Bronchial epithelial cell (primary cell): ENCODE measurements at places on chromosomes 11 and 22. TPM values are rescaled to one million over a fixed set of nuclear protein-coding genes. Genes with fewer than 3 reads are reported as not detected.

The DNAJB7 gene
- total RNA-seq = not detected in 2 replicates

The ZNF214 gene
- 2.6 and 3.2 TPM in 2 replicates for total RNA-seq

The SMC1B gene
- total RNA-seq = not detected in 2 replicates

The BIRC3 gene
- total RNA-seq = 1.3 and 1.4 TPM in 2 replicates

The NCAM1 gene
- total RNA-seq = under 0.01 TPM in 1 of 2 replicates, not detected in the other

The UNC93B1 gene
- total RNA-seq = 26.4 and 56.3 TPM in 2 replicates

The LGALS1 gene
- total RNA-seq = 1,816 and 1,987 TPM in 2 replicates

The CNTF gene
- 2.0 and 2.4 TPM in 2 replicates for total RNA-seq

The YAP1 gene
- total RNA-seq = 151 and 152 TPM in 2 replicates

The TMEM86A gene
- total RNA-seq = 0.53 and 0.90 TPM in 2 replicates

The PGR gene
- not detected in 2 replicates for total RNA-seq

The GRAP2 gene
- not detected in 2 replicates for total RNA-seq

GRCh38 chr11:68683536-68684384, 584 bp upstream of the GAL start:
- no peak for DNase-seq

GRCh38 chr11:28461846-28462245, 353.7 kb downstream of the METTL15 start:
- DNase-seq = peak; percentile 49

DNA sequence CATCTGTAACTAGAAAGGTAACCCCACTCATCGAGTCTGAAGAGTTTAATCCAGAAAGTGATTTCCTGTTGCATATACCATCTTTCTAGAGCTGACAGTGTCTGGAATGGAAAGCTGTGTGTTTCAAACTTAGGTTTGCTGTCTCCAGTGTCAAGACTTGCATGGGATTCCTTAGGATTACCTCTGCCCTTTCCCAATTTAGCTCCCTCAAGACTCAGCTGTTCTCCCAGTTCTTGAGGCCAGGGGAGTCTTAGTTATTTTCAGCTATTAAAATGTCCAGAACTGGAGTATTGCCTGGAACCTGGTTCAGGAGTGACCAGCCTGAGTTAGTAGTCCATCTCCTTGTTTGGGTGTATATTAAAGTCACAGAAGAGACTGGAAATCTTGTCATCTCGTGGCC, 25.0 kb upstream of the LDHA start:
- DNase-seq = no peak

- DNase-seq = no peak
These were observed 94.8 kb upstream of the SESN3 start for GRCh38 chr11:95325777-95326258.

- no peak for DNase-seq
These were observed 37.6 kb downstream of the RIBC2 start for GRCh38 chr22:45450921-45451651.

DNA sequence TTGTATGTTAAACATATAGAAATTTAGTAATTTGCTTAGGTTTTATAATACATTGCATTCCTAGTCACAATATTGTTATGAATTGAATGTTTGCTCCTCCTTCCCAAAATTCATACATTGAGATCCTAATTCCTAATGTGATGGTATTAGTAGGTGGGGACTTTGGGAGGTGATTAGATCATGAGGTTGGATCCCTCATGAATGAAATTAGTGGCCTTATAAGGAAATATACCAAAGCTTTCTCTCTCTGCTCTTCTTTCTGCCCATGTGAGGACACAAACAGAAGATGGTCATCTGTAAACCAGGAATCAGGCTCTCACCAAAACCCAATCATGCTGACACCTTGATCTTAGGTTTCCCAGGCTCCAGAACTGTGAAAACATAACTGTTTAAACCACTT, 41.3 kb upstream of the POU2AF2 start:
- no peak for DNase-seq

DNA sequence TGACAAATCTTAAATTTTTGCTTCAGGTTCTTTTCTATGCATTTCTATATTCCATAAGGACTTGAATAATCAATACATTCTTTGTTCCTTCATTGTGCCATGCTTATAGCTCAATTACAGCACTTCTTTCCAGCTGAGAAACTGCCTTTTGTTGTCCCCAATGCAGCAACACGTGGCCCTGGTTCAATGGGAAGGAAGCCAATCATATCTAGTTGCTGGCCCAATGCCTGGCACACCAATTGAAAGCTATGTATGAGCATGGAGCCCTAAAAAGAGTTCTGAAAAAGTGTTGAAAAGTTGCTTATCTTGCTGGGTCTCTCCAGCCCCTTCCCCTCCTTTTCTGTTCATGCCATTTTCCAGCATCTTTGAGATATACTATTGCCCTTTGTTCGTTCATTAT, 448.0 kb upstream of the FAT3 start:
- no peak for DNase-seq

DNA sequence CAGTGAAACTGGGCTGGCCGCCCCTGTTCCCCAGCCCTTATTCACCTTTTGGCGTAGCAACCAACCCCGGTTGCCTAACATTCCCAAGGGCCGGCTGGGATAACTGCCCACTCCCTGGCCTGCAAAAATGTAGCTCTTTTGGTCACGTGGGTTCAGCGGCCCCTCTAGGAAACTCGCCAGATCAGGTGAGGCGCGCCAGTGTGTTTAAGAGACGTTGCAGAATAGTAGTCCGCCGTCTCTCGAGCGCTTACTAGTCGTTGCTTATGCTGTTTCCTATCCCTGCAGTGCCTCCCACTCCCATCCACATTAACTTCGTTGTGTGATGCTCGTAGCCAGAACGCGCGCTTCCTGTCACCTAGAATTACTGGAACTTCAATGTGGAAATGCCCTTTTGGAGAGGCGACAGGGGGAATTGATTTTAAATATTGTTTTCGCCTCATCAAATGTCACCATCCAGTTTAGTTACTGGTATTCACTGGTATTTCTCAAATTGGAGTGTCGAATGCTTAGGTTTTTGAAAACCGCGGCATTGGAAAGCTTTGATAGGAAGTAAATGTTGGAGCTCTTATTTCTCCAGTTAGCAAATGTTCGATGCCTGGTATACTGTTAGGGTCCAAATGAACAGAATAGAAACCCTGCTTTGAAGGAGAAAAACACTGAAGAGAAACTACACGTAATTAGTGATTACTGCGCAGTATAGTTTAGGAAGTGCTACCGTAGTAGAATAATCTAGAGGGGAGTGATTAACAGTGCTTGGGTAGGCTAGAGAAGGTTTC, 823 bp downstream of the CEP57 start:
- peak; percentile 70 for DNase-seq

- DNase-seq = no peak
These were observed 94.6 kb downstream of the CCDC83 start for GRCh38 chr11:85949798-85950197.

- DNase-seq = peak; percentile 29
These were observed 715.8 kb upstream of the LRRC4C start for GRCh38 chr11:42175203-42175602.

- no peak for DNase-seq
These were observed 9.6 kb upstream of the SLC35C1 start for GRCh38 chr11:45795379-45795778.

- DNase-seq = peak; percentile 44
These were observed 907 bp downstream of the SERPINH1 start for GRCh38 chr11:75562836-75563484.

DNA sequence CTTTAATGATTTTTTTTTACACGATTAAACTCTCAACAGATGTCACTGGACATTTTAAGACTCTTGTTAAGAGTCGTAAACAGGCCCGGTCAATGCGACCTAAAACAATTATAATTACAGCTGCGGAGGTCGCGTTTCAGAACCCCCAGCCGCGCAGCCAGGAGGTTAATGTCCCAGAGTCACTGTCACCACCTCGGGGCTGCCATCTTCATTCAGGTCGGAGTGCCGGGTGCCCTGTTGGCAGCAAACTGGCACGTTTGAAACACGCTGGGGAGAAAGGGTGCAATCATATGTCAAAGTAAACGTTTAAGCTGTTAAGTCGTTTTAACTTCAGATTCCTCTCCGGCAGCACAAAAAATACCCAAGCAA, 711 bp upstream of the PHF21B start:
- DNase-seq = no peak

GRCh38 chr11:106794058-106794457, 224.2 kb downstream of the GUCY1A2 start:
- DNase-seq = no peak

GRCh38 chr11:118889797-118890196, 6.1 kb downstream of the CXCR5 start:
- DNase-seq = no peak

DNA sequence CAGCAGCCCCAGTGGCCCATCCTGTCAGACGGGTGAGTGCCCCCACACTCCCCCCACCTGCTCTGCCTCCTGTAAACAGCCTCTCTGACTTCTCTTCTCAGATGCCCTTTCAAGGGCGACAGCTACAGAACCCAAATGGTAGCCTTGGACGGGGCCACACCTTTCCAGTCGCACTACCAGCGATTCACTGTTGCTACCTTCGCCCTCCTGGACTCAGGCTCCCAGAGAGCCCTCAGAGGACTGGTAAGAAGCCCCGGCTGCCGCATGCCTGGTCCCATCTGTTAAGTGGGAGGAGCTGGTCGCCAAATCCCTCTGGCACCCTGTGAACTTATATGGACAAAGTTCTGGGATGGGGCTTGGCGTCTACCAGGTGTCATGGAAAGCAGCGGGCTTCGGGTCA, 6.2 kb downstream of the ZP1 start:
- no peak for DNase-seq

- DNase-seq = no peak
These were observed 1018.3 kb downstream of the DLG2 start for GRCh38 chr11:84608837-84609196.

GRCh38 chr11:117144477-117145392, 648 bp downstream of the PAFAH1B2 start:
- DNase-seq = peak; percentile 74

DNA sequence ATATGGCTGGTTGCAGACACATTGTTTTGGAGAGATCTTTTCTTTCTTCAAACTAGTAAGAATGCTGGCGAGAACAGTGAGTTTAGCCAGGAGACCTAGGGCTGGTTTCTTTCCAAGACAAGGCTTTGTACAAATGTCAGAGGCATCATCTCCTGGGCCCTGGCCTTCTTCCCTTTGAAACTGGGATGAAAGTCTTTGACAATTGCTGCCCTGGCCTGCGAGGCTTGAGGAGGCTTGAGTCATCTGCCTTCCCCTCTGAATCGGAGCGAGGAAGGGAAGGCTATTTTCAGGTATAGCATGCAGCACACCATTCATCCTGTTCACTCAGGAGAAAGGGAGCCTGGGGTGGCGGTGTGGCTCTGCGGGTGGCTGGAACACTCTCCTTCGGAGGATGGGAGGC, 21.5 kb upstream of the PARVG start:
- no peak for DNase-seq

- DNase-seq = no peak
These were observed 13.4 kb upstream of the KCNJ11 start for GRCh38 chr11:17401841-17402240.

GRCh38 chr11:127055236-127055635, 54.7 kb upstream of the KIRREL3 start:
- no peak for DNase-seq

GRCh38 chr11:131468565-131468964, 98.2 kb downstream of the NTM start:
- no peak for DNase-seq

DNA sequence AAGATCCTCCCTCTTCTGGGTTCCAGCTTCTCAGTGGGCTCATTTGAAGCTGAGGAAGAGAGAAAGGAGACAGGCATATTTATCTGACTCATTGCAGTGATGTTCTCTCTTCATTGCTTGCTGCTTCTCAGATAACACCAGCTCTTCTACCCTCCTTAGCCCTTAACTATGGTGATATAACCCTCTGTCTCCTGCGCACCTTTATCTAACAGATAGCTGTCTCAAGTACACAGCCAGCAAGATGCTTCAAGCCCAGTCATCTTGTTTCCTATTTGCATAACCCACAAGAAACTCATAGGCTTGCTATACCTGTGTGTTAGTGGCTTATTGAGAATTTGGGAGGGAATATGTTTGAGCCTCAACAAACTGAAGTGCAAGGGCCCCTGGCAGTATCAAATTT, 12.6 kb downstream of the PRSS23 start:
- DNase-seq = no peak

GRCh38 chr11:12669930-12670329, 4.3 kb upstream of the TEAD1 start:
- DNase-seq = peak; percentile 80

DNA sequence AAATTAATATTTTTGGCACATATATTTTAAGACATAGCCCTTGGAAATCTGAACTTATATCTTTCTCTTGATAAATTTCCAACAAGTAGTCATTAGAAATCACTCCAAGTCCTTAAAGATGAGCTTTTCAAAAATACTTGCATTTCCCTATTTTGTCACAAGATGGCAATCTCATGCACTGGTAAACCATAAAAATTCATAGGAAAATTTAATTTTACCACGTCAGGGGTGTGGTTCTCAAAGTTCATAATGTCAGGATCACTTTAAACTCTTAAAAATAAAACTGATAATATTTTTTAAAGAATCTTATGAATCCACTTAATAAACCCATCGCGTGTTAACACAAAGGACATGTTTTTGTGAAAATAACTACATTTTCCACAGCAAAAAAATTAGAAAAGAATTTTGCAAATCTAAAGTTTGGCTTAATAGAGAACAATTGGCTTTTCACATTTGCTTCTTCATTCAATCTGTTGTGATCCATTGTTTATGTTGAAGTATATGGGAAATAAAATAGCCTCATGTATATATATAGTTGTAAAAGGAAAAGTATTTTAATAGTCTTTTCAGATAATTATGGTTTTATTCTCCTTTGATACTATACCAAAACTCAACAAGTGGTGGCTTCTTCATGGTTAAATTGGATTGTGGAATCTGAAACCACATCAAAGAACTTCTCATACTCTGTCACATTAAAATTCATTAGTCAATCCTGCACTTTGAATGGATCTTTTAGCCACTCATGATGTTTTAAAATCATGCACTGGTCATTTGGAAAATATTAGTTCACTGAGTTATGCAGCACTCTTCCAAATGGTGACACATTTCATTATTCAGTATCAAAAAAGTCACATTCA, 169.1 kb downstream of the CADM1 start:
- peak; percentile 53 for DNase-seq

DNA sequence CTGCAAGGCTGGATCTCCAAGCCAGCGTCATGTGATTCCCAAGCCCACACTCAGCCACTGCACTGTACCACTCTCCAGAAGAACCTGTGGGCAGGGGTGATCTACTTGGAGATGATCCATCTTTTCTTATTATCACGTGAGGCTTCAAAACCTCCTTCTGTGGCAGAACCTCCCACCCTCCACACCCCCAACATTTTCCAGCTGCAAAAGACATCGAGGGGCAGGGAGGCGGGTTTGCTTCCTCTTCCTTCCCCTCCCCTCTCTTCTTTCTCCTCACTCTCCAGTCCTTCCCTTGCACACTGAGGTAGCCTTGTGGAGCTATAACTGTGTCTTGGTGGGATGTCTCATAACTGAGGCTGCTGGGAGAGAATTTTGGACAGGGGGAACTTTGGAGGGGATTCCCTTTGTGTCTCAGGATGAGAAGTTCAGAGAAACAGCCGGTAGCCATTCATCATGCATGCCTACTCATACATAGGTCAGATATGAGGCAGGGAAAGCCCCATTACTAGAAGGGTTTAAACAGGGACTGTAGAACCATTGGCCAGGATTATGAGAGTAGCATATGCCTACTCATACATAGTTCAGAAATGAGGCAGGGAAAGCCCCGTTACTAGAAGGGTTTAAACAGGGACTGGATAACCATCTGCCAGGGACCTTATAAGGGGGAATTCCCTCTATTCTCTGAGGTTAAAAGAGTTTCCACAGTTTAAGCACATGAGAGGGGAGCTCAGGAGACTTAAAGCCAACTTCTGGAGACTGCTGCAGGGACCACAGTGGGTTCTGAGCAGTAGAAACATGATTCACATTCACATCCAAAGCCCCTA, 420.7 kb upstream of the CADM1 start:
- DNase-seq = peak; percentile 49
